Thymus (tissue), 14 donors: ENCODE measurements at places on chromosomes 6 and 20.

GRCh38 chr6:144330017-144330987 lies 45.2 kb downstream of the UTRN start:
- H3K36me3 ChIP-seq = no peaks in the 10 kb centered on the region
- peak overlapping the region; percentile 40 for H3K27ac ChIP-seq
- H3K27me3 ChIP-seq = no peaks in the 10 kb centered on the region
- peaks cover 9% of the 10 kb centered on the region for H3K4me1 ChIP-seq
- no peak overlapping the region for H3K4me3 ChIP-seq

- no peak overlapping the region for H3K4me3 ChIP-seq
- no peaks in the 10 kb centered on the region for H3K4me1 ChIP-seq
- no peak for DNase-seq
- no peak overlapping the region for H3K27ac ChIP-seq
- no peaks in the 10 kb centered on the region for H3K27me3 ChIP-seq
These were observed 942.9 kb upstream of the EPHA7 start for GRCh38 chr6:94362061-94362864.

DNA sequence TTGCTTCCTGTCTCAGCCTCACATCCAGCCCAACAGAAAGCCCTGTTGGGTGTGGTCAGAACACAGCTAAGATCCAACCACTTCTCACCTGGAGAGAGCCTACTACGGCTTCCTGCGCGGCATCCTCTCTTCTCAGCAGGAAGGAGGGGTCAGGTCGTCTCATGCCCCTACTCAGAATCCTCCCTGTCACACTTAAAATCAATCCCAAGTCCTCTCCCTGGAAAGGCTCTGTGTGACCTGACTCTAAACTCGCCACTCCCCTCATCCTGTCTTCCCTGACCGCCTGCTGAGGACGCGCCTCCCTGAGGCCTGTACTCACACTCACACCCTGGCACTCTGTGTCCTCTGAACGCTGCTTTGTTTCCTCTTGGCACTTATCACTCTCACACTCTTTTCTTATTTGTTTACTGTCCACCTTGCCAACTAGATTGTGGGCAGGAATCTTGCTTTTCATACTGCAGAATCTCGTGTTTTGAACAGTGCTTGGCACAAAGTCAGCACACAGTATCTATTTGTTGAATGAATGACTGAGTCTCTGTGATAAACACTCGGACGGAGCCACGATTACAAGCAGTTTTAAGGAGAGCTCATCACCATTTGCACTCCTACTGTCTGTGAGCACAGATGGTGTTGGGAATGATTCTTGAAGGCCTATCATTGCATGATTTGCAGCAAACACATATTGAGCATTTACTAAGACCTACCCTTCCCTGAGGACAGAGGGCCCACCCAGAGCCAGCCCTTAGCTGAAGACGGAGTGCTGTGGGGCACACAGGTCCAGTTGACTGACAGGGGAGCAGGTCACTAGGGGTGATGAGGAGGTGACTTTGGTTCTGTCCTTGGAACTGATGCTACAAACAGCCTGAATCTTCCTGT lies 18.7 kb downstream of the RAB5IF start:
- no peaks in the 10 kb centered on the region for H3K27me3 ChIP-seq
- H3K4me3 ChIP-seq = no peak overlapping the region

DNA sequence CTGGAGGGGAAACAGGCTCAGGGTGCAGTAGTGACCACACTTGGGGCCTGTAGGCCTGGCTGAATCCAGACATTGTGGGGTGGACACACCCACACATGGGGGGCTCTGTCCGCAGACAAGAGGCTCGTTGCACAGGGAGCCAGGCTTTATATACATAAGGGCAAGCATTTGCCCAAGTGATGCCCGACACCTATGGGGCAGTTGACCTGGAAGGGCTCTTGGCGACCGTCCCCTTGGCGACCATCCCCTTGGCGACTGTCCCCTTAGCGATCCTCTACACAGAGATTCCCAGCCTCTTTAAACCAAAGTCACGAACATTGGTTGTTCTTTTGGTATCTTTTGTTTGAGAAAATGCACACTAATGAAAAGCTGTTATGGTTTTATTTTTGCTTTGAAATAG lies 2.7 kb downstream of the TOX2 start:
- peak overlapping the region; percentile 26 for H3K27ac ChIP-seq
- H3K4me1 ChIP-seq = peaks cover 39% of the 10 kb centered on the region
- no peaks in the 10 kb centered on the region for H3K36me3 ChIP-seq

DNA sequence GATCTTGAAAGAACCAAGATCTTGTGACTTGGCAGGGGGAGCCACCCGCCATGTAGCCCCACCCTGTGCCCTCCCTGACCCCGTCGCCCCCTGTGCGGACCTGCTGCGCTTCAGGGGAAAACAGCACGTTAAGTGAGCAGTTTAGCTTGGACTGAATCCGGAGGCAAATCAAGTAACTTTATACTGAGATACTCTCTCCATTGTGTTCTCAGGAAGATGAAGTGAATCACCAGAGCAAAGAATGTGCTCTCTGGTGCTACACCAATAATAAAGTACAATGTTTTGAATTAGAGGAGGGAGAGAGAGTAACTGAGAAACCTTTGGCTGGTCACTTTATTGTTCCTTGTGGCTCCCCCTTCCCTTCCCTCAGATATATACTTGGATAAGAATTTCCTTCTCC lies 83.4 kb downstream of the TXNDC5 start:
- no peaks in the 10 kb centered on the region for H3K36me3 ChIP-seq
- H3K27ac ChIP-seq = no peak overlapping the region
- DNase-seq = no peak
- no peaks in the 10 kb centered on the region for H3K4me1 ChIP-seq

DNA sequence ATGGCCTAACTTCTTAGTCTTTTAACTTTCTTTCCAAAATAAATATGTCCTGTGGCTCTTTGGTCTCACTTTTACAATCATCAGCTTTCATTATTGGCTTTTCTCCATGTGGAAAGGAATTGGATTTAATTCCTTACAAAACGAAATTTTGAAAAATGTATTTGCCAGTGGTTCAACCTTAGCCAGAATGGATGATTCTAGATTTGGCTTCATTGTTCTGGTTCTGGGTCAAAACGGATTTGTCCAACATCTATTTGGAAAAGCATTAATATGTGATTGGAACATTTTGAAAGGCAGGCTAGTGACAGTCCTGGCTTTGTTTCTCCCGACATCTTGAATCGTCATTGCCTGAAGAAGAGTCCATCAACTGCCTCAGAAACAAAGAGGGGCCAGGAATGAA lies 59.2 kb downstream of the TENT5A start:
- no peaks in the 10 kb centered on the region for H3K36me3 ChIP-seq
- DNase-seq = no peak
- H3K27ac ChIP-seq = no peak overlapping the region

DNA sequence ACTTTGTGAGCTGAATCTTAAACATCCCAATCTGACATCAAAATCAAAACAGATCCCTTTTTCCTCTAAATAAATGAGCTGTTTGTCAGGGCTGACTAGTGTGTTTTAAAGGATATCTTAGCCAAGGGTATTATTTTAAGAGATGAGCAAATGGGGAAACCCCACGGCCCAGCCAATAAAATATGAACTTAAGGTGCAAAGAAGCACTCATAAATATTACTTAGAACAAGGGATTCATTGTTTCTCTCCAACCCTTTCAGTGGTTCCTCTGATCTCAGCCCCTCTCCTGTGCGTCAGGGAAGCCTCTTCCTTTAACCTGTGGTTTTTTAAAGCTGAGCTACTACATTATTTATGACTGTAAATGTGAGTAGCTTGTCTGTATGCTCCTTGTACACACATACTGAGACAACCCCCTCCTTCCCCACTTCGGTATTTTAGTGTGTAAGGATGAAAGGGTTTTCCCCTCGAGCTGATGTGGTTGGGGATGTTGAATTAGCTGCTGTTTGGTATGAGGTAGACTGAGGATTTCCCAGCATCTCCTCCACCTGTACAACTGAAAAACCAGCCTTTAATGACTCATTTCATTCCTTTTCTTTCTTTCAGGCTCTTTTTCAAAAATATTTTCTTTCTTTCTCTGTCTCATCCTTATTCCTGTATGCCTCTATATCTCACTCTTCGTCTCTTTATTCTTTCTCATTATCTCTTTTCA lies 6.5 kb downstream of the BMP5 start:
- no peaks in the 10 kb centered on the region for H3K36me3 ChIP-seq
- no peaks in the 10 kb centered on the region for H3K27me3 ChIP-seq
- no peak overlapping the region for H3K27ac ChIP-seq
- DNase-seq = no peak
- H3K4me1 ChIP-seq = no peaks in the 10 kb centered on the region

- H3K27ac ChIP-seq = peak overlapping the region; percentile 76
- no peak for DNase-seq
- H3K36me3 ChIP-seq = peaks cover 3% of the 10 kb centered on the region
- H3K4me3 ChIP-seq = peak overlapping the region; percentile 39
- peaks cover 4% of the 10 kb centered on the region for H3K27me3 ChIP-seq
These were observed 3.1 kb downstream of the NOL4L start for GRCh38 chr20:32581839-32582658.
